CD8-positive, alpha-beta T cell (primary cell): ENCODE measurements at places on chromosomes 11 and 22.

DNA sequence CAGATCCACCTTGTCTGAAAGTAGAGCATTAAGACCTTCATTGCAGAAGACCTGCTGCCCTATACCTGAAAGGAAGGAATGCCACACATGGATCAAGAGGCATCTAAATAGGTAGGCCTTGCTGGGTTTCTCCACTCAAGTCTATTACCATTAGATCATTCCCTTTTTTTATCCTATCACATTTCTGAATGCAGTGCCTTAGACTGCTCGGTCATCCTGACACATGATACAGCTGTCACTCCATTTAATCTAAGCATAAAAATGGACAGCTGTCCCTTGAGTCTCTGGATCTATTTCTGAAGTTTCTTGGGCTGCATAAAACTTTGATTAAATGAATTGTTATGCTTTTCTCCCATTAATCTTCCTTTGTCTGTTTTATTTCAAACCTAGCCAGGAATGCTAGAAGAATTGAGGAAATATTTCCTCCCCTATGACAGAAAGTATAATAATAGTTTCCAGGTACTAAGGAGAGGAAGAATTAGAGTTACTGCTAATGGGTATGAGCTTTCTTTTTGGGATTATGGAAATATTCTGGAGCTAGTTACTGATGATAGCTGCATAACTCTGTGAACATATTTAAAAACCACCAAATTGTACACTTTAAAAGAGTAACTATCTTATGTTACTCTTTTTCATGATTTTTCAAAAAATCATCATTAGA, 88.0 kb downstream of the DLG2 start:
- DNase-seq, result no peak

- DNase-seq, result no peak
Measured at GRCh38 chr11:109123816-109124787, 297.9 kb upstream of the C11orf87 start.

DNA sequence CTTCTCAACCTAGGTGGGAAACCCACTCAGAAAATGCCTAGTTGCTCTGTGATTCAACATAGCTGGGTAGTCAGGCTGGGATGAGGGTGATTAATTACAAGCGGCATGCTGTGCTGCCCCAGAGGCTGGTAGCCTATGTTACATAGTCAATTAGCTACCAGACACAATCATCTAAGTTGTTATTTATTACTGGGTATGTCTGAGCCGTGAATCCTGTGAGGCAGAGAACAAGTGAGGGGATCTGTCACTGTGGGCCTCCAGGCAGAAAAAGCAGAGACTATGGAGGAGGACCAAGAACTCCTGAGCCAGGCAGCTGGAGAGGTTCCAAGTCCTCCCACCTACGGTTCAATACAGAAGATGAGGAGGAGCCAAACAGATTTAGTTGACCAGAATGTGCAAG, 186.6 kb upstream of the BDNF start:
- DNase-seq, result no peak

GRCh38 chr11:104043142-104043541, 6.7 kb downstream of the DDI1 start:
- DNase-seq, result no peak

DNA sequence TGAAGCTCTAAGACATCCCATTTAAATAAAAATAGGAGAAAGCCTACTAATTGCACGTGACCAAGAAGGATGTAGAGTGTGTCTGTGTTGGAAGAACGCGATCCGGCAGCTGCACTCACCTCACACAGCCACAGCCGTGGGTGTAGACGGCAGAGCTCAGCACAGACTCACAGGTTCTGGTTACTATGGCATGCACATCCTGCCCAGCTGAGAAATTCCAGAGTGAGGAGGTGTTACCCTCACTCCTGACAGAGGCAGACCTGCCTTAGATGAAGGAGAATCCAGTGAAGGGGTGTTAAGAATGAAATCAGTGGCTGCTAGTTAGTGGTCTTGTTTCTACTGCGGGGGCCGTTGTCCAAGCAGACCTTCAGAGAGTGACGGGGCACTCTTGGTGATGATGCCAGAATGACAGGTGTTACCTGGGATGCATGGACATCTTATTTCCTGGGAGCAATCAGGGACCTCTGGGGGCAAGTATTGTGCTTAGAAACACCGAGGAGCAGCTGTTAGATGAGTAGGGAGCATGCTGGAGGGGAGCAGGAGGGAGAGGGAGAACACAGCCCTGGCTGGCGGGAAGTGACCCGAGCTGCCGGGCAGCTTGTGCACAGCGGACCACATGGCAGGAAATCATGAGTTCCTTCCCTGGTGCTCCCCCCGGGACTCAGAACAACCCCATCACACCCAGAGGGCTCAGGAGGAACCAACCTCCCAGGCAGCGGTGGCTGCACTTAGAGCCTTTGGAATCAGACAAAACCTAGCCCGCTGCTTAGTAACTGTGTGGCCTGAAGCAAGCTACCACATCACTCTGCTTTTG, 12.3 kb downstream of the KCNJ5 start:
- no peak for DNase-seq

- DNase-seq, result no peak
Measured at GRCh38 chr22:39325392-39325932, 6.0 kb upstream of the RPL3 start.

DNA sequence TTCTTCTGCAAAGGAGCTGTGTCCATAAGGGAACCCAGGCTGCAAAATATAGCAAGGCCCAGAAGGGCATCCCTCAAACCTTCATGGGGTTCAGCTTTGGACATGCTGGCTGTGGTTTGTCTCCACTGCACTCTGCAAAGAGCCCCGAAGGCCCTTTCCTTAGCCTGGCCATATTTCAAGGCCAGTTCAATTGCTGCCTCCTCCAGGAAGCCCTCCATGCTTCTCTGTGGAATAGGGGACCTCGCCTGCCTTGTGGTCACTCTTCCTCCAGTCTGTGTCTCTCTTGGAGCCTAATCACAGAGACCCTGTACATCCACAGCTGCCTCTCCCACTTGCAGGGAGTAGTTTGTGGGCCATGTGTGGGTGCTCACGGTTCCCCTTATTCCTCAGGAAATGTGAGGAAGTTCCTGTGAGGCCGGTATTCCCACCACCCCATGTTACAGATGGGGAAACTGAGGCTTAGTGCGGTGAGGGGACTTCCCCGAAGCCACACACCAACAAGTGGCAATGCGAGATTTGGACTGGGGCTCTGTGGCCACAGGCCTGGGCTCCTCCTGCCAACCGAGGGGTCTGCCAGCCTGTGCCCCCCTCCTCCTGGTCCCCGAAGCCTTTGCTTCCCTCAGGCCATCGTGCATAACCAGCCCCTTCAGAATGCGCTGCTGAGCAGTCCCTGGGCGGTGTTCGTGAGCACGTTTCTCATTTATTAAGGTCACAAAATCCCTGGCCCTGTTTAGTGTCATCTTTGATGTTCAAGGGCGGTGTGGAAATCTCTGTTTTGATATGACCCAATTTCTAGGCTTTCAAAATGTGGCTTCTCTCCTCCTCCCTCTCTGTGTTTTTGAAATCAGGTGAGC, 65.8 kb downstream of the PARVB start:
- no peak for DNase-seq

GRCh38 chr11:126072141-126072741, 9.6 kb upstream of the CDON start:
- no peak for DNase-seq

DNA sequence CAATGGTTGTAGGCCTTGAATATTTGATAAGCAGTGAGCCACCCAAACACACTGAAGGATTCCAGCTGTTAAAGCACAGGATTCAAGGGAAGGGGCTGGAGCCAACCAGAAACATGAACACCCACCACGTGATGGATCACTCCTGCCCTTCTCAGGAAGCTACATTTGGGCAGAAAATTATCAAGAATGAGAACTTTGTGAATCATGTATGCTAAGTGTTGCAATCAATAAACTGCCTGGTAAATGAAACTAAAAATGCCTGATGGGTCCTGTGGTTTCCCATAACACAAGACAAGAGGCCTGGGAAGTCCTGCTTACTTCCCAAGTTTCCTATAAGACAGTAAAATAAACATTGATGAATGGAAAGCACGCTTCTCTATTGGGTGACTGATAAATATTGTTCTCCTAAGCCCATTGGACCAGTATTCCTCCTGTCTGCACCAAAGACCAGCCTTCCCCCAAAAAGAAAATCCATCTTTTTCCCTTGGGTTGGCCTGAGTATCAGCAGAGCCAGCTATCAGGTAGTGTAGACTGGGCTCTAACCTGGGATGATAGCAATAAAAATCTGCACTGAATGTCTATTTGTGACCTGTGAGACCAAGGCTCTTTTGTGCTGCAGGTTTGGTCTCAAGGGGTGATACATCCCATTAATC, 98.4 kb downstream of the CCDC83 start:
- no peak for DNase-seq
